ENCODE measurements at places on chromosomes 11 and 22.

- DNase-seq = no peak
Measured at GRCh38 chr11:79809487-79809886, 368.7 kb upstream of the TENM4 start.

DNA sequence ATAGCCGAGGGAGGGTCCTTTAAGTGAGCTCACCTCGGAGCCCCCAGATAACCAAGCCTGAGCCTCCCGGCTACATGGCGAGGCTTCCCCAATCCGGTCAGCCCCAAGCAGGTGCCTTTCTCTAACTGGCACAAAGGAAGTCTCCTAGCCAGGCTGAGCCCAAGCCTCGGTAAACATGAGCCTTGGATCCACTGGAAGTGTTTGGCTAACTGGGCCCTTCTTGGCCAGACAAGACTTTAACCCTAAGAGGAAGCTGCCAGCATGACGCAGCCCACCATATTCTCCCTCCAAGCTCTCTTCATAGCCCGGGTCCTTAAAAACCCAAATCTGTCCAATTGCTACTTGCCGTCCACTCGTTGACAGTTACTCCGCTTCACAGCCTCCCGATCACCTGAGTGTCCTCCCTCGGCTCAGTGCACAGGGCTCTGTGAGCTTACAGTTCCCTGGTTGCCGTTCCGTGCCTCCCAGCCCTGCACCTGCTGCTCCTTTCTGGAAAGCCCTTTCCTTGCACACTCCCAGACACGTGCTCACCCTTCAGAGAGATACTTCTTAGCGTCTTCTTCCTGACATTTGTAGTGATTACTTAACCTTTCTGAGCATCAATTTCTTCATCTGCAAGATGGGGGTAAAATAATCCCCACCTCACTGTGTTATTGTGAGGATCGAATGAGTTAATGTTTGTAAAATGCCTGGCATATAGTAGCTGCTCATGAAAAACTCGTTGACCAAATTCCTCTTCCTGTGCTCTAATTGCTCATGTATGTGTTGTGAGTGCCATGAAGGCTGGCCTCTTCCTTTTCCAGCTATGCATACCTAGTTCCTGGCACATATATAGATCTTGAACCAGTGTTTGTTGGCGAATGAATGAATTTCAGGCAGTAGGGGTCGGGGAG lies 25.6 kb downstream of the TXN2 start:
- DNase-seq = no peak

- no peak for DNase-seq
Measured at GRCh38 chr11:68658661-68659060, 25.7 kb upstream of the GAL start.

- no peak for DNase-seq
Measured at GRCh38 chr11:110069158-110069737, 23.9 kb upstream of the ZC3H12C start.

GRCh38 chr11:92285776-92286175 lies 61.2 kb downstream of the FAT3 start:
- no peak for DNase-seq

DNA sequence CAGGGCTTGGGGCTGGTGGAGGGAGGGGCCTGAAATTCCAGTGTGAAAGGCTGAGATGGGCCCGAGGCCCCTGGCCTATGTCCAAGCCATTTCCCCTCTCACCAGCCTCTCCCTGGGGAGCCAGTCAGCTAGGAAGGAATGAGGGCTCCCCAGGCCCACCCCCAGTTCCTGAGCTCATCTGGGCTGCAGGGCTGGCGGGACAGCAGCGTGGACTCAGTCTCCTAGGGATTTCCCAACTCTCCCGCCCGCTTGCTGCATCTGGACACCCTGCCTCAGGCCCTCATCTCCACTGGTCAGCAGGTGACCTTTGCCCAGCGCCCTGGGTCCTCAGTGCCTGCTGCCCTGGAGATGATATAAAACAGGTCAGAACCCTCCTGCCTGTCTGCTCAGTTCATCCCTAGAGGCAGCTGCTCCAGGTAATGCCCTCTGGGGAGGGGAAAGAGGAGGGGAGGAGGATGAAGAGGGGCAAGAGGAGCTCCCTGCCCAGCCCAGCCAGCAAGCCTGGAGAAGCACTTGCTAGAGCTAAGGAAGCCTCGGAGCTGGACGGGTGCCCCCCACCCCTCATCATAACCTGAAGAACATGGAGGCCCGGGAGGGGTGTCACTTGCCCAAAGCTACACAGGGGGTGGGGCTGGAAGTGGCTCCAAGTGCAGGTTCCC lies at the start of gene APOC3:
APOC3 (plus strand) TSS at position 383 of the 659 bp plus-strand sequence. CDS start 676 bp downstream, outside the sequence.
- no peak for DNase-seq

DNA sequence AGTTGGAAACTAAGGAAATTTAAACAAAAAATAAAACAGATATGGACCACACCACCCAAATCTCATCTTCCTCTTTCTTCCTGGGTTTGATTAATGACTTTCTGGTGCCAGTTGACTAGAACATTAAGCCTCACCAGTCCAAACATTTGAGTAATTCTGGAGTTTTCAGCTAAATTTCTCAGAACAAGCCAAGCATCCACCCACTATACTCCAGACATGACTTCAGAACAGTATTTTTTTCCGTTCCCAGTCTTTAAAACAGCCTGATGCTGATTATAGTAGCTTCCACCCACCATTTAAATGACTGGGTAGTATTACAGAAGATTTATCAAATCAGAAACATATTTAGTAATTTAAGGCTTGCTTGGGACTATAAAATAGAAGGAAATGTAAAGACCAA lies 230.9 kb upstream of the UBASH3B start:
- no peak for DNase-seq

- DNase-seq = no peak
Measured at GRCh38 chr11:27229511-27230191, 133.4 kb downstream of the CCDC34 start.

GRCh38 chr11:3627291-3627690 lies 14.5 kb downstream of the ART5 start:
- no peak for DNase-seq

DNA sequence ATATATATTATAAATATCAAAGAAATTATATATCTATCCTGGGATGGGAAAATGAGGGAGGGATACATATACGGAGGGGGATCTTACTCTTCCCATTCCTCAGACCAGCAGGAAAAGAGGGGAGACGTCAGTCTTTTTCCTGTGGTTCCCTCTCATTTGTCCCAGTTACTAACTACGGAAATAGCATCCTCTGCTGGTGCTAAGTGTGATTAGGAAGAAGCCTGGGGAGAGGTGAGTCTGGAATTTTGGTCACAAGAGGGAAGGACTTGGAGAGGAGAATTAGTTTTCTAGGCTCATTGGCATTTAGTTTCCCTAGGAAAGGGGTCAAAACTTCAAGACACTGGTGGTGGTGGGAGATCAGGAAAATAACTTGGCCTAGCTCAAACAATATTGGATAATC lies 11.6 kb downstream of the MED19 start:
- no peak for DNase-seq

DNA sequence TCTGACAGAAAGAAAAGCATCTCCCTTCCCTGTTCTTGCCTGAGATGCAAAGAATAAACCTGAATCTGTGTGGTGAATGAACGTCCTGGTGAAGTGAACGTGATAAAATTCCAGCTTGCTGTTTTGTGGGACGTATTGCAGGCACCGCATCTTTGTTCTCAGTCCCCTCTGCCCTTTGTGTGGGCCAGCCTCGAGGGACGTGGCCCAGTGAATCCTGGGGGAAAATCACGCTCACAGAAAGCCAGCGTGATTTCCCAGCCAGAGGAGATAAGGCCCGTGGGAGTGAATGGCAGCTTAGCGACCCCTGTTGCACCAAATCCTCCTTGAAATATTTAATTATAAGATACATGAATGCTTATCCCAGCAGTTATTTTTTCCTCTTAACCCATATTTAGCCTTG lies 129.1 kb downstream of the COMMD9 start:
- DNase-seq = no peak

DNA sequence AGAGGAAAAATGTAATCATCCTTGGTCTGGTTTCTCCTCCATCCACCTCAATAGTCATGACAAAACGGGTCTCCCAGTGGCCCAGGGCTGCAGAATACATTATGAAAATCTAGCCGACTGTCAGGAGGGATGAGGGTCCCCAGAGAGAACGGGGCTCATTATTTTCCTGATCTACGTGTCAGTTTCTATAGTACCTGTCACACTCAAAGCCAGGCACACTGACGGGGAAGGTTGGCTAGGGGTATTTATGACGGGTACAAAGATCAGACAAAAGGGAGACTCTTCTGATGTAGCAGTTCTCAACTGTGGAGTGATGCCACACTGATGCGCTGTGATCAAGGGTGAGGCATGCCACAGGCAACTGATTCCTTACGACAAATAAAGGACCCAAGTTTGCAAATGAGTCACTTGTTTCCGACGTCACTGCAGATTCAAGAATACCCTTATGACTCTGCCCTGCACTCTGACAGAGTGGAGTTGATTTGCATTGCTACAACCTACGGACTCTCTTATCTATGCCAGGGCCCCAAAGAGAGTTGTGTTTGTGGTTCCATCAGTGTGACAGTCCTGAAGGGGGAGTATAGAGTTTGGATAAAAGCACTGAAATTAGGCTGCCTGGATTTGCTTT lies 188.2 kb upstream of the TBCEL start:
- peak; percentile 58 for DNase-seq

DNA sequence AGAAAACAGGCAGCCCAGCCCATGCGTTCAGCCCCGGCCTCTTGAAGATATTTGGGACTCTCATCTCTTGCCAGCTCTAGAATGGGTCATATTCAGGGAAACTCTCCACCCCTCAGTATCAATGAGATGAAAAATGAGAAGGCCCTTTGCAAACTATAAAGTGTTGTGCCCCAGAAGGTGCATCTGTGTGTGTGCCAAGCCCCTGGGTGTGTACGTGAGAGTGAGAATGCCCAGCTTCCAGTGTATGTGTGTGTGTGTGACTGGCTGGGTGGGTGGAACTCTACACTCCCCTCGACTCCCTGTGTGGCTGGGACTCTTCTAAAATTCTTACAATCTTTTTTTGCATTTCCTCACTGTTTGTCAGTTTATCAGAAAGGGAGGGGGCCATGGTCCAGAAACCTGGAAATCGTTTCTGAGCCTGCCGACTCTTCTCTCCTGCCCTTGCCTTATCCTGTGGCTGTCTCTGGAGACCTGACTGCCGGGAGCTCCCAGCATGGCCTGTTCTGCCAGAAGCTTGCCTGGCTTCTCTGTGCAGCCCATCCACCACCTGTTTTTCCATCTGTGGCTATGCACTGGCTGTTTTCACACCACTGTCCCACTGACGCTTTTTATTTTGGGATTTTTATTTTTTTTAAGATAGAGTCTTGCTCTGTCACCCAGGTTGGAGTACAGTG lies 1.2 kb downstream of the P2RY6 start:
- DNase-seq = no peak

DNA sequence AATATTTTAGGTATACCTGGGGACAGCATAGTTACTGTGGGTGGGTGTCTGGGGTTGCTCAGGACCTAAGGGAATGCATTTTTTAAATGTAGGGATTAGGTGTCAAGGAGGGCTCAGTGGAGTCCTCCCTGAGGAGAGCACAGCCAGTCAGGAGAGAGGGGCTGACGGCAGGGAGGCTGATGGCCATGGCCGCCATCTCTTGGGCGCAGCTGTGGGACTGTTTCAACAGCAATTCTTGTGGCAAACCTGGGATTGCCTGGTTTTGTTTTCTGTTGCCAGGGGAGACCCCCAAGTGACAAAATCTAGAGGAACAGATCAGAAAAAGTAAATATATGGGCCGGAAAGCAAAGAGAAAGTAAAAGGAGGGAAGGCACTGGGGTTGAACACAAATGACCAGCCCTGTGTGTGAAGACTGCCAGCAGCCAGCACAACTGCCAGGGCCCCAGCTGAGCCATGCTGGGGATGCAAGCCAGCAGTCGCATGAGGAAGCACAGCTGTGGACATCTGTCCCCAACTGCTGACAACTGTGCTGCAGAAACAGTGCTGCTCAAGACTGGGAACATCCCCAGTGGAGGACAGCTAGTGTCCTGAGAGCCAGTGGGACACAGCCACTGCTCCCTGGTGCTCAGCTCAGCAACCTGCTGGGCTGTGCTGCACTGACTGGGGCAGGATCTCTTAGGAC lies 10.5 kb downstream of the MIF start:
- DNase-seq = no peak

DNA sequence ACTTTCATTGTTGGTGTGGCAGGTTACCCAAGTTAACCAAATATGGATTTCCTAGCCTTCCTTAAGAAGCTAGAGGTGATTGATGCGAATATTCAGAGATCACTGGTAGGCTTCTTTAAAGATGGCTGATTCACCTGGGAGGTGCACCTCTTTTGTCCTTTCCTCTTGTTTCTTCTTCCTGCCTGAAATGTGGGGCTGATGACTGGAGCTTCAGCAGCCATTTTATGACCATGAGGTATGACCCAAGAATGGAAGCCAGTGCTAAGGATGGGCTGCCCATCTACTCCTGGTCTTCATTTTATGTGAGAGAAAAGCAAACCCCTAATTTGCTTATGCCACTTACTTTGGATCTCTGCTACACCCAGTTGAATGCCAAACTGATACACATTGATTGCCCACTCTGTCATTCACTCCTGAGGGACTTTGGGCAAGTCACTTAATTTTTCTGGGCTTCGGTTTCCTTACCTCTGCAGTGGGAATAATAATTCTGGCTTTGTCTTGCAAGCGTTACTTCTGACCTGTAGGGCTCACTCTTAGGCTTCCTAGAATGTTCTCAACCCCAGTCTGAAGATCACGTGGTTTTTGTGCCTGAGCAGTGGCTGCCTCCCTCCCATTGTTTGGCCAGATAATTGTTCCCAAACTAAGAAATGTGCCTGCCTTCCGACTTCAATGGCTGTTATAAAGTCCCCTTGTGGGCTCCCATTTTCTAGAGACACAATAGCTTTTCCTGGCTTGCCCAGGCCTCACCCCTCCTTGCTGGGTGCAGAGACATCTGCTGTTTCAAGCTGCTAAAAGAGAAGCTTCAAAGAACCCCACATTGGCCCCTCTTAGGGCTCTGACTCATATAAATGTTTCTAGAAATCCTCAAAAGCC lies 243.1 kb downstream of the ST3GAL4 start:
- DNase-seq = no peak

GRCh38 chr22:35555483-35555890 lies 14.9 kb downstream of the RASD2 start:
- DNase-seq = no peak

DNA sequence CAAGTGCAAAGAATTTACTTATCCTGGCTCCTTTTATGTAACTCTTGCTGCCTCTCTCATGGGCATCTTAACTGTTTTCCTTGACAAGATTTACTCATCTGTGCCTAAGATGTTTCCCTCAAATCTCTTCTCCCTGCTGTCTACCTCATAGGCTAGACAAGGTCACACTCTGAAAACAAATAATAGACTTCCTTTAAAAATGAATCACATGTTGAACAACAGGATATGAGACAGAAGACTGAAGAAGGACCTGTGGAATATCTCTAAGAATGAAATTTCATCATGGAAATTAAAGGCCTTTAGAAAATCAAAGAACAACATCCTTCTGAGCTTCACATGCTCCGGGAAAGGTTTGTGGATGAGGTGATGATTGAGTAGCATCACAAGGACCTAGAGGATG lies 6.0 kb upstream of the SCGB2A2 start:
- DNase-seq = no peak

GRCh38 chr11:57640068-57640800 lies 9.5 kb downstream of the YPEL4 start:
- DNase-seq = no peak

DNA sequence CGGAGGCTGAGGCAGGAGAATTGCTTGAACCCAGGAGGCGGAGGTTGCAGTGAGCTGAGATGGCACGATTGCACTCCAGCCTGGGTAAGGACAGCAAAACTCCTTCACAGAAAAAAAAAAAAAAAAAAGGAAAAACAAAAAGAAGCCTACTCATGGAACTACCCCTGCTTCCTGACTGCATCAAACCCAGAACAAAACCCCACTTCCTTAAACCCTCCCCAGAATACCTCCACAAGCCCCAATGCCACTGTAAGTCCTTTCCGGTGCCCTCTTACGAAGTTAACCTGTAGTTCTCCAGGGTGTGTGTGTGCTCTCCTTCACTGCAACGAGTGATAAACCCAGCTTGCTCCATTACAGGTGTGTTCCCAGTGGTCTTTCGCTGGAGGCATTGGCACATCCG lies 8.6 kb upstream of the TOLLIP start:
- DNase-seq = no peak

All from activated CD4-positive, alpha-beta T cell treated with anti-CD3 and anti-CD28 coated beads, Interleukin-2, amount 50 U/mL, for 48 hours (primary cell).